ENCODE measurements at places on chromosomes 13 and 19. TPM values are rescaled to one million over a fixed set of nuclear protein-coding genes. Genes with fewer than 3 reads are reported as not detected.

GRCh38 chr19:45446295-45446694 lies 21.5 kb upstream of the FOSB start:
- peak; percentile 19 for DNase-seq

GRCh38 chr13:47901441-47901840 lies 99.6 kb downstream of the SUCLA2 start:
- no peak for DNase-seq

GRCh38 chr19:34664168-34664567 lies 12.8 kb downstream of the SCGB2B2 start:
- no peak for DNase-seq

DNA sequence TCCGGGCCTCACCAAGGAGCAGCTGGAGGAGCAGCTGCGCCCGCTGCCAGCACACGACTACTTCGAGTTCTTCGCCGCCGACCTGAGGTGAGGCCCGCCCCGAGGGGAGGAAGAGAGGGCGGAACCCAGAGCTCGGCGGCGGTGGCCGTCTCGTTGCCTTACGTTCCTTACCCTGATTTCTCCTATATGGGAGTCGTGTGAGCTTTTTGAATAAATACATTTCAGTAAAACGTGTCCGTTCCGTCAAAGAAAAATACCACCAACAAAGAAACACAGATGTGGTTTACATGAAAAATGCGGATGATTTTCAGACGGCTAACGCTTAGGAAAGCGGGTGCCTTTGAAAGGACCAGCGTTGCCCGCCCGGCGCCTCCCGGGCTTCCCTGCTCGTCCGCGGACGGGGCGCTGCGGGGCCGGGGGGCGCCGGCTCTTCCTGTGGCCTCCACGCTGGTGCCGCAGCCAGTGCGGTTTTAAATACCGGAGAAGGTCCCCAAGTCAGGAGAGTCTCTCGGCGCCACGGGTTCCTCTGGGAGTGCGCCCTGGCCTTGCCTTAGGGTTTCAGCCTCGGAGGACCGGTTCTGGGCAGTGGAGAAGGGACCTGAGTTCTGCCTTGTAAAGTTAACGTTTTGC lies 755 bp downstream of the UPF3A start:
- DNase-seq, result peak; percentile 84

DNA sequence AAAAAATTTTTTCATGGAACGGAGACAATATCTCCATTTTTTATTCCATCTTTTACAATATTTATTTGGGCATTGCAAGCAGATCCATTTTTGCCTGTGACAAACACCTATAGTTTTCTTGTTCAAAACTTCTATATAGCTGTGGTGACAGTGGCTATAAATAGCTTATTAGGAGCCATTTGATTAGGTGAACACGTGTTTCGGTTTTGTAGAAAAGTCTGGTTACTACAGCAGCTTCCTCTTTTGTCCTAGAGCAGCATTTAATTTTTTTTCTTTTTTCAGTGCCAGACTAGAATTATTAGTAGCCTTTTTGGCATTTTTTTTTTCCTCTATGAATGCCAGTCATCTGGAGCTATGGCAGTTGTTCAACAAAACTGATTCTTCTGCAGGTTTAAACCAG lies 123.5 kb downstream of the RXFP2 start:
- no peak for DNase-seq

SEMA6B gene
- not detected for total RNA-seq

DNA sequence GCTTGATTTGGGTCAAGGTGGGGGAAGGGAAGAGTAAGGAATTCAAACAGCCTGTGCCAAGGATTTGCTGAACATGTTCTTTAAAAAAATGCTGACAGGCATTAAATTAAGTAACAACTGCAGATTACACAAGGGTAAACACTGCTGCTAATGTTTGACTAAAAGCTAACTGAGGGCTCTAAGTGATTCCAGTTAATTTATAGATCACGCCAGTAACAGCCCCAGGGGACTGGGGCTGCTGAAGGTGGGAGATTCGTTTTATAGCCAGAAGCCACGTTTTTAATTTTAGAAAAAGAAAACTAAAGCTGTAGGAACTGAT lies 321.7 kb downstream of the DLEU7 start:
- no peak for DNase-seq

Data from activated CD4-positive, alpha-beta T cell treated with anti-CD3 and anti-CD28 coated beads for 36 hours (primary cell).